ENCODE measurements at places on chromosomes 13 and 19. TPM values are rescaled to one million over a fixed set of nuclear protein-coding genes. Genes with fewer than 3 reads are reported as not detected.

RFXANK gene
- 89.3 TPM for total RNA-seq

ATP8A2 gene
- 0.12 TPM for total RNA-seq

CGB8 gene
- not detected for total RNA-seq

CEACAM8 gene
- total RNA-seq = not detected

ACER1 gene
- total RNA-seq = not detected

Measured in glomerular endothelial cell (primary cell).